ENCODE measurements at places on chromosomes 5 and 9.

- no peak for DNase-seq
Observed at GRCh38 chr9:136289651-136290507, 14.0 kb downstream of the CCDC187 start.

- DNase-seq, result peak; percentile 44
Observed at GRCh38 chr9:137275588-137276472, 1.7 kb upstream of the TOR4A start.

GRCh38 chr9:109600142-109600541, 102.0 kb upstream of the PTPN3 start:
- peak; percentile 71 for DNase-seq

DNA sequence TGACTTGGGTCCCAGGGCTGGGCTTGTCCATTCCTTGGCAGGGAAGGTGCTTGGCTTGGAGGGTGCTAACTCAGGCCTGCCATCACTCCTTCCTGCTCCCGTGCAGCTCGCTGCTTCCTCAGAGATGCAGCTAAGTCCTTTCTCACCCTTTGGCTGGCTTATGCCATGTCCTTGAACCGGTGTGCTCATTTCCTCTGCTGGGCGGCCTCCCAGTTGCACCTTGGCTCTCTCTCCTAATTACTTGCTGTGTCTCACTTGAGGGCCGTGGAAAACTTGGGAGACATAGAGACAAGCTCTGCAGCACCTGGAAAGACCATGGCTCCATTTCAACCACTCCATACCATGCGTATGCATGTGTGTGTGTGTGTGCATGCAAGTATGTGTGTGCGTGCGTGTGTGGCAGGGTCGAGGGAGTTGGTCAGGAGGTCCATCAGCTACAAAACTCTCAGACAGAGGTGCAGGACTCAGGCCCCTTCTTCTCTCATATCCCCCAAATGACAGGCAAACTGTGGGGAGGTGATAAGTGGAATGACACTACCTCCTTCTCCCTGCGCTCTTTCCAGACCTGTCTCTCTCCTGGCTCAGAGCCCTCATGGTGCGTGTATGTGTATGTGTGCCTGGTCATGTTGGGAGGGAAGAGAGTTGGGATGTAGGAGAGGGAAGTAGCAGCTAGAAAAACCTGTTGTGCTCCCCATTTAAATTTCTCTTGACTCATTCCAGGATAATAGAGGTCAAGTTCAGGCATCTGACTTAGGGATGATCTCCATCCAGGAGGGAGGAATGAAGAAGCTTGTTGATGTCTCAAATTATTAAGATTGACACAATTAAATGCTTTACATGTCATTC, 17.6 kb upstream of the MTMR12 start:
- DNase-seq, result no peak

DNA sequence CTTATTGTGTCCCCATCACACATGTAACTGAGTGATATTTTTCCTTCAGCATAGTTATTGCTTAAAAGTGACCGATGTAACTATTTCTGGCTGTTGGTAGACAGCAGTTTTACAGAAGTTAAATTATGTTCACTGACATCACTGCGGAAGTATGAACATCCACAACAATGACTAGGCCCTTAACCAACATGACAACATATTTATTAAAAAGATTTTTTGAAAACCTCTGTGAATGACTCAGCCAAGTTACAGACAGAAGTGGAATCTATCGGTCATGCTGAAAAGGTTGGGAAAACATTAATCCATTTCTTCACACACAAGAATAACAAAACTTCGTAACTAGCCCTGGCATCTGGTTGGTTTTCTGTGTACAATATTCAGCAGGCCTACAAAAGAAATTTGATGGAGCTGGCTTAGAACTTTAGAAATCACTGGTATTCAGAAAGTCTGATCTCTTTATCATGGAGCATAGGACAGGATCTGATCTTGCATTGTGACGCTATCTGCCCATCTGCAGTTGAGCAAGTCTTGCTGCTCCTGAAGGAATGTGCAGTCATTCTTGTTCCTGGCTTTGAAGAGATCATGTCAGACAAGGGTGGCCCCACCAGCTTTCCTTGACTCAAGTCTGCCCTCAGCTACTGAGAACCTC, 6.5 kb downstream of the GLIS3 start:
- DNase-seq, result peak; percentile 69

DNA sequence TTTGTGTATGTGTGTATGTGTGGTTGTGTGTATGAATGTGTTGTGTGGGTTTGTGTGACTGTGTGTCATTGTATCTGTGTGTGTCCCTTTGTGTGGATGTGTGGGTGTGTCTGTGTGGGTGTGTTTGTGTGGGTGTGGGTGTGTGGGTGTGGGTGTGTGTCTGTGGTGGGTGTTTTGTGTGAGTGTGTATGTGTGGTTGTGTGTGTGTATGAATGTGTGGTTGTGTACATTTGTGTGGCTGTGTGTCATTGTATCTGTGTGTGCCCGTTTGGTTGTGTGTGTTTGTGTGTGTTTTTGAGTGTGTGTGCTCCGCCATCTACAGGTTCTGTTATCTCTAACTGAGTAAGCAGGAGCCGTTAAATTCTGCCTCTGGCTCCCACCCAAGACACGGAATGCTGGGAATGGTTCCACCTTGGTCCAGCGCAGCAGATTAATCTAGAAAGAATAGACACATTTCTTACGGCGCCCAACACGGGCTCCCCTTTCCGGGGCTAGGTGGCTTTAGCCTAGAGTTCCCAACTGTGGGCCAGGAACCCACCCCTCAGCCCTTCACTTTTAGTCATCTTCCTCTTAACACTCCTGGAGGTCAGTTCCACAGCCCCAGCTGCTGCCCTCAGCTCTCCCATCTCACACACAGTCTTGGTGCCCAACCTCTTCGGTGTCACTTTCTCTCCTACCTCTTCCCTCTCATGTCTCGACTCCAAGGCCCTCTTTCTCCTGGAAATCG, 197.1 kb downstream of the TTLL11 start:
- no peak for DNase-seq

GRCh38 chr5:15690611-15691010, 190.6 kb downstream of the FBXL7 start:
- no peak for DNase-seq

DNA sequence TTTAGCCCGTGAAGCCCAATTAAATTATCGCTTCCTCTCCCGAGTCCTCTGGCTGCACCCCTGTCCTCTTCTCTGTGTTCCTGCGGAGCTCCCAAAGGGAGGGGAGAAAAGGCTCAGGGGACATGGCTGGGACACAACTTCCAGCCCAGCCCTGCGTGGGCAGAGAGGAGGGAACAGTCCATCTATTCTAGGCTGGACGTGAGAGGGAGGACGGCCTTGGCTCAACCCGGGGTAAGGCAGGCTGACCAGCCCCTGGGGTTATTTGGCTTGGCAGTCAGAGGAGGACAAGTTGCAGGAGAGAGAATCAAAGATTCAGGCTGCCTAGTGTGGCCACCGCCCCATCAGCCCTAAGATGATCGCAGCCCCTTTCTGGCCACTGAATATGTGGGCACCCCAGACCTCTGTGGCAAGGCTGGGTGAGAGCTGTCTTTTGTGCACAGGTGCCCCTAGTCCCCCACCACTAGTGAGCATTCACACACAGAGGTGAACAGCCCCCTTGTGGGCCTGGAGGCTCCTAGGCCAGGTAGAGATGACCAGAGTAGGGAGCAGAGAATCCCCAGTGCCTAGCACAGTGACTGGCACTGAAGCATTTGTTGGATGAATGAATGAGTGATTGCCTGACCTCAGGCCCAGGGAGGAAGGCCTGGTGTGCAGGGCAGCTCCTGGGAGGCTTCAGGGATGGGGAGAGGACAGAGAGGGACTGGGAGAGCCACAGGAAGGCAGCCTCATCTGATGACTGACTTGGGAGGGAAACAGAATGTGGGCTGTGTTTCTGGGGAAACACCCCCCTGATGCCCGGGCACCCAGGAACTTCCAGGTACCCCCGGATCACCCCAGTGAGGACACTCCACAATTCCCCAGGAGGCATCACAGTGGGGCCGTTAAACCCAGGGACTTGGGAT, 133.9 kb downstream of the C9orf50 start:
- DNase-seq, result no peak

DNA sequence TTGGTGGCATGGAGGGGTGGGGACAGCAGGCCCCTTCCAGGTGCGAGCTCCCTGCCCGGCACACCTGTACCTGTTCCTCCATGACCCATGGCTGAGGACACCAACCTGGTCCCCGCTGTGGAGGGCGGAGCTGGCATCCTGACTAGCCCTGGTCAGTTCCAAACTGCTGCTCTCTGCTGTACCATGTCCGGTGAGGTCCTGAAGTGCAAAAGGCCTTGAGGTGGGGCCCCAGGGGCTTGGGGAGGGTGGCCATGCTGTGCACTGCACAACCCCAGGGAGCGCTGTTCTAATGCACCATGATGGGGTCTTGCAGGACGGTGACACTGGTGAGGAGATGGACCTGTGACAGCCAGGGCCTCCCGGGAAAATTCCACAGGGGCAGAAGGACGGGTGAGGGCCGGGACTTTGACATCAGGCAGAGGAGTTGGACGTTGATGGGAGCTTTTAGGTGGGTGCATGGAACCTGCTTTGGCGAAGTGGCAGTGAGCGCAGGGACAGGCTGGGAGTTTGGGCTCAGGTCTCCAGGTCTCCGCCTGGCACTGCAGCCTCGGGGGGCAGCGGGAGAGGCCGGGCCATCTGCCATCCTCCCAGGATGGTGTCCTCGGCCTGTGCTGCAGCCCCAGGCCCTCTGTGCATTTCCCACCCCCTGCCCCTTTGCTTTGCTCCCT, 38.9 kb downstream of the COL5A1 start:
- DNase-seq, result no peak

GRCh38 chr9:81682797-81683196, 6.5 kb downstream of the TLE1 start:
- DNase-seq, result no peak

GRCh38 chr5:161713042-161713441, 27.5 kb downstream of the GABRA6 start:
- DNase-seq, result no peak

- DNase-seq, result no peak
Observed at GRCh38 chr9:131116281-131117120, 8.9 kb upstream of the NUP214 start.

GRCh38 chr9:110655754-110656641, 12.6 kb upstream of the MUSK start:
- no peak for DNase-seq

DNA sequence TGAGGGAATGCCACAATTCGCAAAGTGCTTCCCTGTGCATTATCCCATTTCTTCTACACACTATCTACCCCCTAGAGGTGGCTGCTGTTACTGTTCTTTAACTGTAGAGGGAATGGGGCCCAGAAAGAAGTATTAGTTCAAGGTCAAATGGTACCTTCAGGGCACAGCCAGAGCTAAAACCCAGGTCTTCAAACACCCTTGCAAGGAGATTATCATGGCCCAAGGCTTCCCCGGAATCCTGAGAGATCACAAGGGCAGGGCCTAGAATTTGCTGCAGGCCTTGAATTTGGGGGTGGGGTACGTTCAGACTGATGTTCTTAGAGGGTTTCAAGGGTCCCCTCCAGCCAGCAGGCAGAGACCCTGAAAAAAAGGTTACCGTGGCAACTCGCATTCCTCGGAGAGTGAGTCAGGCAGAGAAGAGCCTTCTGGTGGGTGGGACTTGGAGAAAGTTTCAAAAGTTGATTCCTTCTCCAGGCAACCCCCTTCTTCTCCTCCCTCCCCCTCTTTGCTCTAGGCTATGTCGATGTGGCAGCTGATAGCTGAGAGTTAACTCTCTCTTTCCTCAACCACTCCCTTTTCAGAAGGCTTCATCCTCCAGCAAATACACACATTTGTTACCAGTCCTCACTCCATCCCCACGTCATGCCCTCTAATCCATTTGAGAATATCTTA, 1.9 kb downstream of the SPARC start:
- peak; percentile 99 for DNase-seq

Data from SJSA1 (cell line).